ENCODE measurements at places on chromosomes 3 and 15. TPM values are rescaled to one million over a fixed set of nuclear protein-coding genes. Genes with fewer than 3 reads are reported as not detected.

GRCh38 chr15:76514282-76514681 is 177.7 kb downstream of the ISL2 start:
- no peaks in the 10 kb centered on the region for H3K4me1 ChIP-seq
- H3K36me3 ChIP-seq = no peaks in the 10 kb centered on the region
- no peak overlapping the region for H3K27ac ChIP-seq
- H3K4me3 ChIP-seq = no peak overlapping the region
- DNase-seq = no peak

- no peaks in the 10 kb centered on the region for H3K27me3 ChIP-seq
- DNase-seq = no peak
- no peak overlapping the region for H3K4me3 ChIP-seq
- no peak overlapping the region for H3K27ac ChIP-seq
These were observed 167.6 kb upstream of the CADPS start for GRCh38 chr3:63042833-63043232.

DNA sequence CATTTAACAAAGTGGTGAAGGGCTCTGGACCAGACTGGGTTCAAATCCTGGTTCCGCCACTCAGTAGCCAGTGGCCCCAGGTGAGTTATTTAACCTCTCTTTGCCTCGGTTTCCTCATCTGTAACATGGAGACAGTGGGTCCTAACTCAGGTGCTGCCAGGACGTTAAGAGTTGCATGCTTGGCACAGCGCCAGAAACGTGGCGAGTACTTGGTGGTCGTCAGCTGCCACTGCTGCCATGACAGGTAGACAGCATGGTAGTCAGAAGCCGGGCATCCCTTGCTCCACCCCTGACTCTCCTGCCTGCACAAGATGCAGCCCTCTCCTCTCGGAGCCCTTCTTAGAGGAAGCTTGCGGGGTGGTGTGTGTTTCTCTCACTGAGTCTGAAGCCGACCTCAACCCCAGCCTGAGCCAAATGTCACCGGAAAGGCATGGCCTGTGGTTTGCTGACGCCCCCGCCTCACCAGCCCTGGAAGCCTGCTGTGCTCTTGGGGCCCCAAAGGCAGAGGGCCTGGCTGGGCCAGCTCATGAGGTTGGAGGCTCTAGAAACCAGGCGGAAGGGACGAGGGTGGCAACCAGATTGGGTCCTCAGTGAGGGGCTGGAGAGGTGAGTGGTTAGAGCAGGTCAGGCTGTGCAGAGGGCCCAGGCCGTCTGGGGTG is 160.8 kb upstream of the TLE3 start:
- no peaks in the 10 kb centered on the region for H3K4me1 ChIP-seq
- no peak overlapping the region for H3K4me3 ChIP-seq
- H3K36me3 ChIP-seq = no peaks in the 10 kb centered on the region

GRCh38 chr3:89306540-89306939 is 199.1 kb downstream of the EPHA3 start:
- no peak for DNase-seq
- no peaks in the 10 kb centered on the region for H3K4me1 ChIP-seq
- no peaks in the 10 kb centered on the region for H3K27me3 ChIP-seq
- H3K4me3 ChIP-seq = no peak overlapping the region

- no peaks in the 10 kb centered on the region for H3K27me3 ChIP-seq
- no peaks in the 10 kb centered on the region for H3K4me1 ChIP-seq
- no peak for DNase-seq
- H3K27ac ChIP-seq = no peak overlapping the region
These were observed 28.1 kb downstream of the ITGB5 start for GRCh38 chr3:124859025-124859424.

GRCh38 chr3:33007776-33008175 is 56.3 kb downstream of the CCR4 start:
- H3K36me3 ChIP-seq = no peaks in the 10 kb centered on the region
- H3K4me1 ChIP-seq = no peaks in the 10 kb centered on the region

DNA sequence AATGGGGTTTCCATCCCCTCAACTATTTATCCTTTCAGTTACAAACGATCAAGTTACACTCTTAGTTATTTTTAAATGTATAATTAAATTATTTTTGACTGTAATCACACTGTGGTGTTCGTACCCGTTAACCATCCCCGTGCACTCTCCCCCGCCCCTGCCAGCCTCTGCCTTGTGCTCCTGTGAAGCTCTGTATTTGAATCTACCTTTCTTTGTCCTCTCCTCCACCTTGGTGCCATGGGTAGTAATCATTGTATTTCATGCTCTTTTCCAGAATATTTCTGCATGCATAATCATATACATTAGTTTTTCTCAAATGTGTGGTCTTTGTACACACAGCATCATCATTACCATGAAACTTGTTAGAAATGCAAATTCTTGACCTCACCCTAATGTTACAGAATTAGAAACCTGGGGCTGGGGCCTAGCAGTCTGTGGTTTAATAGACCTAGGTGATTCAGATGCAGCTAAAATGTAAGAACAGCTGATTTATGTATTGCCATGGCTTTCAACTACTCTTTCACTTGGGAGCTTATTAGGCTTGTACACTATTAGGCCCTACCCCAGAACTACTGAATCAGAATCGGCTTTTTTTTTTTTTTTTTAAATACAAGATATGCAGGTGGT is 91.5 kb downstream of the STT3B start:
- no peaks in the 10 kb centered on the region for H3K27me3 ChIP-seq
- H3K4me3 ChIP-seq = no peak overlapping the region
- peaks cover 10% of the 10 kb centered on the region for H3K36me3 ChIP-seq
- no peaks in the 10 kb centered on the region for H3K4me1 ChIP-seq
- H3K27ac ChIP-seq = no peak overlapping the region
- DNase-seq = no peak

DNA sequence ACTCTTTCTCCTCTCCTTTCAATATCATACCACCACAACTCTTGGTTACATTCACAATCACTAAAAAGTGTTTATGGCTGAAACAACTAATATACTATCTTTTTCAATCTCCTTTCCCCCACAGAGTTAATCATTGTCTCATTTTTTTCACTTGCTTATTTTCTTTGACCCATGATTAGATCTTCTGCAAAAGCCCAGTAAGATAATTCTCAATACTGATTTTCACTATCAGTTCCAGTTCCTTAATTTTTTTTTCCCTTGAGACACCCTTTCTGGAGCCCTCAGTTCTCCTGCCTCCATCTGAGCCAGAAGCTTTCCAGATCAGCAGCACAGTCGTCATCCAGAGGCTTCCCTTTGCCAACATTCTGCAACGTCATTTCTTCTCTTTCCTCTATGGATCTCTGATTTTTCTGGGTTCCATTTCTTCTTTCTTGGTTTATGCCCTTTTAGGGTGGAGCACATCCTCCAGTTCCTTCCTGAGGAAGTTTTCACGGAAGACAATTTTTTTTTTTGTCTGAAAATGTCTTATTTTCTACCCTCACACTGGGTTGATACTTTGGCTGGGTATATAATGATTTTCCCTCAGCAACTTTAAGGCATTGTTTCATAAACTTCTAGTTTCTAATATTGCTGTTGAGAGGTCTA is 88.7 kb upstream of the C15orf39 start:
- no peaks in the 10 kb centered on the region for H3K4me1 ChIP-seq
- H3K27me3 ChIP-seq = no peaks in the 10 kb centered on the region
- no peak for DNase-seq

DNA sequence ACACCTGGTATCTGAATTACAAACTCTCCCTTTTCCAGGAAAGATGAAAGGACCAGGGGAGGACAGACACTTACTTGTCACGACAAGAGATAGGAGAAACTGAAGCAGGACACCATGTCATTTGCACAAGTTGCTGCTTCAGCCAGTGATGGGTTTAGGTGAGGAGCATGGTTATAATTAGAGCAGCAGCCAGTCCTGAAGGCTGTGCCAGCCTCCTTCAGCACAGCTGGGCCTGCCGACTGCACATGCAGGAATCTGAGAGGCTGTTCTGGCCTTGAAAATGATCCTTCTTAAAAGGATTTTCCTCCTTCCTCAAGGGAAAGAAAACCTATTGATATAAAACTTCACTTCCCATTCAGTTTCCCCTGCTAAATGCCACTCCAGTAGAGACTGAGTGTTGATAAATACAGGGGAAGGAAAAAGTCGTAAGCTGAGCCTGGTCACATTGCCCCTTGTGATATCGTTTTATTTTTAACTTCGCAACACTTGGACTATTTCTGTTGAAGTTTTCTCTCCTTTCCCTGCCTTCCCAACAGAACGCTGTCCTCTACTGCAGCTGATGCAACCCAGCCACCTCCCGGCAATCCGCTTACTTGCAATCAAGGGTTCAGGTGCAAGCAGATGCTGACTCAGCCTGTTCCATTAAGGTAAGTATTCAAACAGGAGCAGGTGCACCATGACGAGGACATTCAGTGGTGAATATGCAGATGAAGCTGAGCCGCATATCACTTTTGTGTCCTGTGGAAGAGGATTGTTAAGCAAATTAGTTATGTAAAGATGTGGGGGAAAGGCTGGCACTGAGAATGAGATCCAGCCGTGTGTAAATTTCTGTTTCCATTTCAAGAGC is at the start of gene FBXO40:
TSS of gene FBXO40 (plus strand) at position 524 of the 847 bp plus-strand sequence. CDS start 27,197 bp downstream, outside the sequence.
- H3K4me3 ChIP-seq = no peak within 1 kb of the TSS
- H3K27me3 ChIP-seq = no peaks in the 10 kb centered on the region
- no peaks in the 10 kb centered on the region for H3K36me3 ChIP-seq
- DNase-seq = peak; percentile 17
- H3K4me1 ChIP-seq = no peaks in the 10 kb centered on the region

DNA sequence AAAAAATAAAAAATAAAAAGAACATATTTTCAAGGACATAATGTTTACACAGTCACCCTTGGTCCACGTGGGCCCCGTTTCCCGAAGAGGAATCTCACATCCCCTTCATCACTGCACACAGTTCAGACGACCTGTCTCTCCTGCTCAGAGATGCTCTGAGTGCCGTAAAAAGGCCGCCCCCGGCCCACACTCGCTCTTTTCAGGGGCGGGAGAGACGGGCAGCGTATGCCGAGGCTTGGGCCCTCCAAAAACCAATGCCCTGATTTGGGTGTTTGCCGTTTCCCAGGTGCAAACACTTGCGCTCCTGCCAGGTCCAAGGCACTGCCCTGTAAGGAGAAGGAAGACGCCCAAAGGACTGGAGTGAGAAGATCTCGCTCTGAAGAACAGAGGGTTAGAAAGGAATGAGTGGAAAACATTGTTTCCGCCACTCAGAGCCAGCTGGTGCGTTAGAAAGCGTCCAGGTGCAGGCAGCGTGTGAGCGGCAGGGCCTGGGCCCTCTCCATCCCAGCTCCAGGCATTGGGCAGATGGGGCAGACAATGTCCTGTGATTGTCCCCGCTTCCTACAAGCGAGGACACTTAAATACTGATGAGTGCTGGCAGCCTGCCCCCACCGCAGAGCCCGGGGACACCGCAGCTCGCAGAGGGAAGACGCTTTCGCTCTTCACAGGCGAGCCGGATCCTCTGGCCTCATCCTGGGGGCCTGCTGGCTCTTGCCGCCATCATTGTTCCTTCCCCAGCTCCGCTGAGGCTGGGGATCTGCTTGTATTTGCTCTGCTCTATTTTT is 53.2 kb downstream of the NIPA2 start:
- no peak for DNase-seq
- no peaks in the 10 kb centered on the region for H3K4me1 ChIP-seq
- no peak overlapping the region for H3K27ac ChIP-seq
- H3K4me3 ChIP-seq = no peak overlapping the region

- no peaks in the 10 kb centered on the region for H3K36me3 ChIP-seq
- H3K4me1 ChIP-seq = no peaks in the 10 kb centered on the region
- H3K27me3 ChIP-seq = no peaks in the 10 kb centered on the region
- no peak for DNase-seq
These were observed 10.2 kb downstream of the GLCE start for GRCh38 chr15:69170597-69170996.

DNA sequence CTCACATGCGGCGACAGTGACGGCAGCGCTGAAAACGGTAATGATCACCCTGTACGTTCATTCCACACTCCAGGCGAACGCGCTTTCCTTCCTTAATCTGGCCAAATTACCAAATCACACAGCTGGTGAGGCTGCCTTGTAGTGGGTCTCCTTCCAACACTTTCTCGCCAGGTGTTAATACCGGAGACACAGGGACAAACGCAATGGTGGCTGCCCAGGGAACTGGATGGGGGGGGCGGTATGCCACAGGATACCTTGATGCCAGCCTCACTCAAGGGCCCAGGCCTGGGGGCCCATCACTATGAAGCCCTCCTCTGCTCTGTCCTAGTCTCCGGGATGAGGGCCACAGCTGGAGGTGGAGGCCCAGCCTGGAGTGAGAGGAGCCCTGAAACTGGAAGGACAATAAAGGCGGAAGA is 1.4 kb upstream of the CAMK2N2 start:
- H3K27me3 ChIP-seq = peaks cover 42% of the 10 kb centered on the region
- H3K36me3 ChIP-seq = no peaks in the 10 kb centered on the region
- no peak for DNase-seq
- peaks cover 3% of the 10 kb centered on the region for H3K4me1 ChIP-seq
- H3K4me3 ChIP-seq = no peak overlapping the region
- H3K27ac ChIP-seq = no peak overlapping the region

- no peaks in the 10 kb centered on the region for H3K27me3 ChIP-seq
- no peak for DNase-seq
- no peak overlapping the region for H3K4me3 ChIP-seq
- H3K27ac ChIP-seq = no peak overlapping the region
- no peaks in the 10 kb centered on the region for H3K36me3 ChIP-seq
These were observed 54.5 kb downstream of the IQSEC1 start for GRCh38 chr3:13018561-13019242.

- no peaks in the 10 kb centered on the region for H3K27me3 ChIP-seq
- no peak overlapping the region for H3K27ac ChIP-seq
- no peak overlapping the region for H3K4me3 ChIP-seq
- no peak for DNase-seq
- H3K4me1 ChIP-seq = no peaks in the 10 kb centered on the region
These were observed 70.9 kb upstream of the MME start for GRCh38 chr3:155009217-155009616.

GRCh38 chr15:35876762-35877161 is 330.8 kb upstream of the DPH6 start:
- H3K4me1 ChIP-seq = no peaks in the 10 kb centered on the region
- DNase-seq = no peak
- H3K4me3 ChIP-seq = no peak overlapping the region

- no peak overlapping the region for H3K27ac ChIP-seq
- DNase-seq = no peak
- H3K36me3 ChIP-seq = no peaks in the 10 kb centered on the region
- no peak overlapping the region for H3K4me3 ChIP-seq
- no peaks in the 10 kb centered on the region for H3K4me1 ChIP-seq
- H3K27me3 ChIP-seq = no peaks in the 10 kb centered on the region
These were observed 124.1 kb upstream of the CHRM5 start for GRCh38 chr15:33844186-33844585.

- no peaks in the 10 kb centered on the region for H3K4me1 ChIP-seq
- no peak overlapping the region for H3K27ac ChIP-seq
- no peak overlapping the region for H3K4me3 ChIP-seq
- H3K36me3 ChIP-seq = no peaks in the 10 kb centered on the region
- no peaks in the 10 kb centered on the region for H3K27me3 ChIP-seq
These were observed 43.8 kb upstream of the LRRFIP2 start for GRCh38 chr3:37218206-37218605.

DNA sequence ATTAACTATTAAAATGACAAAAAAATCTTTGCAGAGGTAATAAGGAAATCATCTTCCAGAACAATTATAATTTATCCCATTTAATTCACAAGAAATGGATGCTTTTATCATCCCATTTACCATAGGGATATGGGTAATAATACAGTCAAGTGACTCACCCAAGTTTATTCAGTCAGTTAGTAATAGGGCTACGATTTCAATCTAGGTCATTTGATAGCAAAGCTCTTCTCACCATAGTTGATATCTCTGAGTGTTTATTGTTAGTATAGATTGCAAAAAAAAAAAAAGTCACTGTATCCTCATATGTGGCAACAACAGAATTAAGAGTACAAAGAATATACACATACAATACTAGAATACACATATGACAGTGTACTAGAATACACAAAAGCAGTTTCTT is 797.1 kb downstream of the ROBO1 start:
- H3K36me3 ChIP-seq = no peaks in the 10 kb centered on the region
- no peak for DNase-seq
- H3K27ac ChIP-seq = no peak overlapping the region
- no peaks in the 10 kb centered on the region for H3K27me3 ChIP-seq
- no peaks in the 10 kb centered on the region for H3K4me1 ChIP-seq

The CCDC39 gene
- not detected for total RNA-seq

The SOX2 gene
- total RNA-seq = 0.25 TPM

The MAGEL2 gene
- 0.08 TPM for total RNA-seq

The AMOTL2 gene
- 19.9 TPM for total RNA-seq

The ITIH1 gene
- 0.91 TPM for total RNA-seq

Data from colonic mucosa (tissue), 4 donors.